ENCODE measurements at places on chromosomes 11 and 22.
A peak's percentile ranks its signal among the peaks of the same experiment; 100 is the strongest.

GRCh38 chr11:45062974-45063635, 83.3 kb upstream of the PRDM11 start:
- no peak for DNase-seq

GRCh38 chr22:35305525-35306070, 5.9 kb downstream of the TOM1 start:
- DNase-seq = no peak

DNA sequence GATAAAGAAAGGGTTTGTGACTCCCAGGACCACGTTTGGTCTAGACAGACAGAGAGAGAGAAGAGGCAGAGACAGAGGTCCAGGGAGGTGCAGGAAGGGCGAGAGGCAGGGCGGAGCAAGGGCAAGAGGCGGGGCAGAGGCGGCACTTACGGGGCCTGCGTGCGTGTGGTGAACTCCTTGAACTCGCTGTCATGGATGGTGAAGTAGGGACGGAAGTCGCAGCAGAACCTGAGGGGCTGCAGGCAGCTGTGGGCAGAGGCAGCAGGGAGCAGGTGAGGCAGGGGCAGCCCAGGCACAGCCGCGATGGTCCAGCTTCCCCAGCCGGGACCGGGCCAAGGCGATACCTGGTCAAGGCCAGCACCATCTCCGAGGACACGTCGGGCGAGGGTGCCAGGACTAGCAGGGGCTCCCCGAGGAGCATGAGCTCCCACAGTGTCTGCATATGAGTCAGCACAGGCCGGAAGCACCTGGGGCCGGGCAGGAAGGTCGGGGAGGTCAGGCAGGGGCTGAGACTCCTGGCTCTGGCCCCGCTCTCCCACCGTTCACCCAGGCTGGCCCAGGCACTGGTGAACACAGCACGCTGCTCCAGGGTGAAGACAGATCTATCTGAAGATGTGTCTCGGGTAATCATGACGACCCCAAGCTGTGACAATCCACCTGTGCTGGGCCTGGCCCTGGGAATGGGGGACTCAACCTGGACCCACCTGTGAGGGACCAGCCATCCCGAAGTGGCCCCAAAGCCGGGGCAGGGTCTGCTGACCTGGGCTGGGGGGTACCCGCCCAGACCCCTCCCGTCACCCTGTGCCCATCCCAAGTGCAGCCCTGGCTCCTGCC, 7.2 kb upstream of the PLXNB2 start:
- no peak for DNase-seq

- DNase-seq = no peak
Observed at GRCh38 chr11:111441443-111441842, 62.4 kb upstream of the POU2AF1 start.

DNA sequence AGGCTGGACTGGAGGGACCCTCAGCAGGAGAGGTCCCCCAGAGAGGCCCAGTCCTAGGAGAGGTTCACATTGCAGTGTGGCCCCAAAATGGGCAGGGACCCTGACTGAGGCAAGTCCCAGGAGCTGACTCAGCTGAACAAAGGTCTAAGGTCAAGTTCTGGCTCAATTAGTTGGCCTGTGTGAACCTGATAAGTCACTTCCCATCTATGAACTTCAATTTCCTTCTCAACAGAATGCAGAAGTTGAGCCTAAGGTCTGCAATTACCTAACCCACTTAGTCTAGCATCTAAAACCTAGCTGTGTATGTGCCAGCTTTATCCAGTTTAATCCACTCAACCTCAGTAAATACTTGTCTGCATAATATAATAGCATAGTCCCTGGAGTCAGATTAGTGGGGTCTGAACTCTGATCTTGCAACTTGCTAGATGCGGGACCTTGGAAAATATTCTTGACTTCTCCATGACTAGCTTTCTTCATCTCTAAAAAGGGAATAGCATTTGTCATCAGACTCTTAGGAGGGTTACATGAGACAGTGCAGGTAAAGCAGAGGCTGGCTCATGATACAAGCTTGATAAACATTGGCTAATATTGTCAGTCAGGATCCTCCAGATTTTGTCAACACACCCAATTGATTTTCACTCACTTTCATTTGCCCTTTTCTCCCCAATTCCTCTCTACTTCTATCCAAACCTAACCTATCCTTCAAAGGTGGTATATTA, 465.5 kb downstream of the INSC start:
- no peak for DNase-seq

DNA sequence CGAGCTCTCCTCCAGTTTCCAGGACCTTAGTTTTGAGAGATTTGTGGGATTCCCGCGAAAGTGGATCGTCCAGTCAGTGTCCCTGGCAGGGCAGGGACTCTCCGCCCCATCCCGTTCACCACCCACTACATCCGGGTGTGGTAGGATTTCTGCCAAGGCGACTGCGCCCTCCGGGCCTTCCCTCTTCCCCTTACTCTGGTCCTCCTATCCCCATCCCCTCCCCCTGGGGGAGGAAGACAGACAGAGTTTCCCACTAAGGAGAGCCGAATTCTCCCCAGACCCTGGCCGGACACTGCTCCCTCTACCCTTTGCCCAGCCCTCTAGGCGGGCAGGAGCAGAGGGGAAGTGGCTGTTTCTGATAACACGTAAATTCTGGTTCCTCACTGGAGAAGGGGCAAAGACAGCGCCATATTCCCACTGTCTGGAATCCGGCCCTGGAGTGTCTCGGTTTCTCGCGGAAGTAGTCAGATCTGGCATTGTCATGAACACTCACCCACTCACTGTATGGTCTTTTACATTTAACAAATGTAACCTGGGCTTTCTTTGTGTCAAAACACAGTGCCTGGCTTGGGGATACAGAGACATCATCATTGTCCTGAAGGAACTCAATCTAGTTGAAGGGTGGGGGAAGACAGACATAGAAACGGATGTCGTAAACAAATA, 1.1 kb upstream of the NECTIN1 start:
- DNase-seq = peak; percentile 74

GRCh38 chr22:37663521-37664140, 5.1 kb downstream of the PDXP start:
- no peak for DNase-seq

DNA sequence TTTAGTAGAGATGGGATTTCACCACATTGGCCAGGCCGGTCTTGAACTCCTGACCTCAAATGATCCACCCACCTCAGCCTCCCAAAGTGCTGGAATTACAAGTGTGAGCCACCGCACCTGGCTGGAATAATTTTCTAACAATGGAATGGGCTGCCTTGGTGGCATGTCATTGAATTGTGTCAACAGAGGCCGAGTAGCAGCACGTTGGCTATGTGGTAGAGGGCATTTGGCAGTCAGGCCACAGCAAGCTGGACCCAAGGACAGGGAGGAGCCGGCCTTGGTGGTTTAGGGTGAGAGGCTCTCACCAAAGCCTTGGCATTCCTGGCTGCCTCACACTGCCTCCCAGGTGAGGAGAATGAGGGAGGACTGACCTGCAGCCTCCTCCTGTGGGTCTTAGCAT, 4.1 kb upstream of the NIPSNAP1 start:
- no peak for DNase-seq

DNA sequence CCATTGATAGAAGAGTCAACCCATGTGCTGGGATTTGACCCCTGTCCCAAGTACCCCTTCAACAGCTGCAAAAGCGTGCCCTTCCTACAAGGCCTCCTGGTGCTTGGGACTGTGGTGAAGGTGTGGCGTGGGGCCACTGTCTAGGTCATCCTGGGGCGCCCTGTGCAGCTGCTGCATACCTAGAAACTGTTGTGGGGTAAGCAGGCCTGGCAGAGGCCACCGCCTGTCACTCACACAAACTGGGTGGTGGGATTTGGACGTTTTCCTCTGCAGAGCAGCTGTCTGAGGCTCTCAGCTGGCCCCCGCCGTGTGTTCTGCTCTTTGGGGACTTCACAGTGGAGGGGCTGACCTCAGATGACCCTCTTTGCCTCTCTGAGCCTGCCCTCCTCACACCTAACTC, 69.7 kb downstream of the SCN3B start:
- no peak for DNase-seq

- no peak for DNase-seq
Observed at GRCh38 chr22:43270314-43270908, 72.8 kb downstream of the SCUBE1 start.

- DNase-seq = no peak
Observed at GRCh38 chr22:24834845-24835570, 29.0 kb downstream of the SGSM1 start.

GRCh38 chr11:47164321-47164720, 12.4 kb downstream of the ARFGAP2 start:
- DNase-seq = no peak

DNA sequence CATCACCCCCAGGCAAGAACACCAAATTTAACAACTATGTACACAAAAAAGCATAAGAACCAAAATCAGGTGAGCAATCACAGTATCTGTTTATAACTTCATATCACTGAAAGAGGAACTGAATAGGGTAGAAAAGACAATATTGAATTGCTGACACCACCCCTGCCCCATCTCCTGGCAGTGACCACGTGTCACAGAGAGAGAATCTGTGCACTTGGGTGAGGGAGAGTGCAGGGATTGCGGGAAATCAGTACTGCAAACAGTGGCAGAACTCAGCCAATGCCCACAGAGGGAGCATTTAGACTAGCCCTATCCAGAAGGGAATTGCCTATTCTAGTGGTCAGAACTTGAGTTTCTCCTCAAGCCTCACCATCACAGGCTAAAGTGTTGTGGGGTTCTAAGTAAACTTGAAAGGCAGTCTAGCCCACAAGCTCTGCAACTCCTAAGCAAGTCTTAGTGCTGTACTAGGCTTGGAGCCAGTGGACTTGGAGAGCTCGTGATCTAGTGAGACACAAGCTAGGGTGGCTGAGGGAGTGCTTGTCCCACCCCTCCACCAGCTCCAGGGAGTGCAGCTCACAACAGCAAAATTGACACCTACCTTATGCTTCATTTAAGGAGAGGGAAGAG, 82.8 kb upstream of the PTH start:
- DNase-seq = no peak

- DNase-seq = no peak
Observed at GRCh38 chr11:48107188-48107704, 109.4 kb upstream of the OR4B1 start.

DNA sequence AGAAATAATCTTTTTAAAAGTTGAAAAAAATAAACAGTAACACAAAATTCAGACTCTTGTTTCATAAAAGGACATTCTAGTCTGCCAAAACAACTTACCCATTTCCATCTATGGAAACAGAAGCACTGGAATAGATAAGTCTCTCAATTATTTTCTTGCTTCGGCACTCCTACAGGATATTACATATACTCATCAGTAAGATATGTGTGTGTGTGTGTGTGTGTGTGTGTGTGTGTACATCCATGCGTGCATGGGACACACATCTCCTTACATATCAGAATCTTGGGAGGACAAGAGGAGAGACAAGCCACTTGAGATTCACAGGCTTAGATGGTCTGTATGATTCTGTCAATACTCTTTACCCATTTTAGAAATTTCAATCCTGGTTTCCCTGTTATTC, 144.6 kb downstream of the ATG16L2 start:
- DNase-seq = no peak

DNA sequence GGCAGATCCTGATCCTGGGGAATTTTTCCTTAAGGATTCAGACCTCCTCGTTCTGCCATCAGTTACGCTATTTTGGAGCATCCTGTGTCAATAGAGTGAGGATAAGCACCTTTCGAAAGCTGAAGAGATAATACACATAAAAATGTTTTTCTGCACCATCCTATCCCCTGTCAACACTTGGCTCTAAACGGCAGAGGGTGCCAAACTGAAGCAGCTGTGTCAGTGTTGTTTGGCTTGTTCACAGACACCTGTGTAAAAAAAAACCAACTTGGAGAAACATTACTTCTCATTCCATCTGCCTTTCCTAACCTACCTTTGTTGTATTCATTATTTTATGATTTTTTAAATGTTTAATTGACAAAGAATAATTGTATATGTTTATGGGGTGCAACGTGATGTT, 417.0 kb upstream of the DDI1 start:
- no peak for DNase-seq

DNA sequence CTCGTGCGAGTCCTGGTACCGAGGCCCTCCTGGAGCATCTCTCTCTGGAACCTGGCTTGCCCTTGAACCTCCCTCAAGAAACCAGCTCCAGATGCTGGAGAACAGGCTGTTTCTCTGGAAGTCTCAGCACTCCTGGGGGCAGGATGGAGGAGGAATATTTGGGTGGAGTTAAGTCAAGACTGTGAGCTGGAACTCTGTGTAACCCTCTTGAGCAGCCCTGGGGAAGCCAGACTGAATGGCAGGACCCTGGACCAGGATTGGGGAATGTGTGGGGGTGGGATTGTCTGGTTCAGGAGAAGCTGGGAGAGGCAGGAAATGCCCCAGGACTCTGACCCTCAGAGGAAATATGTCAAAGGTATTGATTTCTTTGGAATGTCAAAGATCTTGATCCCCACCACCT, 7.7 kb downstream of the CREB3L1 start:
- DNase-seq = no peak

- DNase-seq = no peak
Observed at GRCh38 chr22:48752451-48753380, 1075.0 kb downstream of the BRD1 start.

GRCh38 chr11:62621567-62622470, at the start of gene B3GAT3:
B3GAT3 (minus strand) TSS chr11:62621986; CDS start chr11:62621947, 39 bp downstream.
- peak; percentile 98 for DNase-seq

- DNase-seq = peak; percentile 11
Observed at GRCh38 chr11:117830072-117830471, 5.5 kb upstream of the FXYD2 start.

DNA sequence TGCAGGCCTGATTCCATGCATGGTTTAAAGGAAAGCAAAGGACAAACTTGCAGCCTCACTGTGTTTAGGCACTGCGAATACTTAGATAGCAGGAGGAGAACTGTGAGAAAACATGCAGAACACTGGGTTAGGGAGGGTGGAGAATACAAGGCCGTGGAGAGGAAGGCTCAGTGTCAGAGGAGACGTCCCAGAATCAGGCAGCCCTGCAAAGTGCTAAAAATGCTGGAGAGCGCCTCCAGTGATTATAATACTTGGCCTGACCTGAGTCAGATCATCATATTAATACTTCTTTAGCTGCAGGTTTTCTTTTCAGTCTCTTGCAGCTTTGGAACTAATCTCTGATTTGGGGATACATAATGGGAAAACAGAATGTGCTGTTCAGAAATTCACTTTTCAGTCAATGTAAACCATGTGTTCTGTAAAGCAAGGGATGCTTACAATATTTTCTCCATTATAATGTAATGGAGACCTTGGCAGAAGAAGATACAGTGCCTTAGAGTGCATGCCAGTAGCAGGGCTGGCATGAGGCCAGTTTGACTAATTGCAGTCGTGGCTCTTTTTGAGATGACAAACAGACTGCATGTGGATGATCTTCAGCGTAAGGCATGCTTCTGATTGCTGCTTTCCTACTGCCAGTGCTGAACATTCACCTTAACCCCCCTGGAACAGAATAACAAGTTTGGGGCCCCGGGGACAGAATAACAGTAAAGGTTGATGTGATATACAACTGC, 16.8 kb downstream of the EXT2 start:
- peak; percentile 74 for DNase-seq

- peak; percentile 0 for DNase-seq
Observed at GRCh38 chr22:49435596-49435995, 392.1 kb downstream of the BRD1 start.

DNA sequence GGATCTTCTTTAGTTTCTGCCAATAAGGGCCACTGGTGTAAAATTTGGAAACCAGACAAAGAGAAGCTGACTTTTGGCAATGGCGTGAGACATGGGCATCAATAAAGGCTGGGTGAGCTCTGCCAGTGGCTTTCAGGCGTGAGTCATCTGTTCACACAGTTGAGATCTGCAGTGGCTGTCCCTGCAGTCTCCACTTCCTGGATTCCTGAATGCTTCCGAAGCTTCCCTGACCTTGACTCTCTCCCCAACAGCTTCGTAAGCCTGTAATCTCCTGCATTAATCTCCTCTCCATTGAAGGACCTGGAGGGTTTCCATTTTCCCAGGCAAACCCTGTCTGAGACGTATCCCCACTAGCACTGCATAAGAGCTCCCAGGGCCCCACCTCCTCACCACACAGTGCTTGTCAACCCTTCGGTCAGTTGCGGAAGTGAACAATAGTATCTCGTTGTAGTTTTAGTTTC, 574.7 kb downstream of the TBC1D22A start:
- no peak for DNase-seq
